ENCODE measurements at places on chromosomes 16 and 17.

DNA sequence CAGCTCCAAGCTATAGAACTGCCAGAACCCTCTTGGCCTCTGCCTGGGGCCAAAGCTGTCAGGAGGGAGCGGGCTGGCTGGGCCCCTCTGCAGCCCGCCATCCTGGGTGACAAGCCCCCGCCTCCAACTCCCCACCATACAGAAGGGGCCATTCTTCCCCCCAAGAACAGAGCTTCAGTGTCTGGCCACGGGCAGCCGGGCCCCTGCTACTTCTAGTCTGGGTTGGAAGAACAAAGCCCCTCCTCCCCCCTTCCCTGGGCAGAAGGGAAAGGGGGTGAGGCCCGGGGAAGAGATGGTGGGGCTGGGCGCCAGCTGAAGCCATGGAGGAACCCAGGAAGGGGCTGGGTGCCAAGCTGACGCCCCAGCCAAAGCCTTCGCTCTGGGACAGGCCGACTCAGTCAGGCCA, 9.0 kb downstream of the NAT9 start:
- DNase-seq, result no peak

- no peak for DNase-seq
These were observed 1.3 kb upstream of the NOL11 start for GRCh38 chr17:67716405-67716798.

DNA sequence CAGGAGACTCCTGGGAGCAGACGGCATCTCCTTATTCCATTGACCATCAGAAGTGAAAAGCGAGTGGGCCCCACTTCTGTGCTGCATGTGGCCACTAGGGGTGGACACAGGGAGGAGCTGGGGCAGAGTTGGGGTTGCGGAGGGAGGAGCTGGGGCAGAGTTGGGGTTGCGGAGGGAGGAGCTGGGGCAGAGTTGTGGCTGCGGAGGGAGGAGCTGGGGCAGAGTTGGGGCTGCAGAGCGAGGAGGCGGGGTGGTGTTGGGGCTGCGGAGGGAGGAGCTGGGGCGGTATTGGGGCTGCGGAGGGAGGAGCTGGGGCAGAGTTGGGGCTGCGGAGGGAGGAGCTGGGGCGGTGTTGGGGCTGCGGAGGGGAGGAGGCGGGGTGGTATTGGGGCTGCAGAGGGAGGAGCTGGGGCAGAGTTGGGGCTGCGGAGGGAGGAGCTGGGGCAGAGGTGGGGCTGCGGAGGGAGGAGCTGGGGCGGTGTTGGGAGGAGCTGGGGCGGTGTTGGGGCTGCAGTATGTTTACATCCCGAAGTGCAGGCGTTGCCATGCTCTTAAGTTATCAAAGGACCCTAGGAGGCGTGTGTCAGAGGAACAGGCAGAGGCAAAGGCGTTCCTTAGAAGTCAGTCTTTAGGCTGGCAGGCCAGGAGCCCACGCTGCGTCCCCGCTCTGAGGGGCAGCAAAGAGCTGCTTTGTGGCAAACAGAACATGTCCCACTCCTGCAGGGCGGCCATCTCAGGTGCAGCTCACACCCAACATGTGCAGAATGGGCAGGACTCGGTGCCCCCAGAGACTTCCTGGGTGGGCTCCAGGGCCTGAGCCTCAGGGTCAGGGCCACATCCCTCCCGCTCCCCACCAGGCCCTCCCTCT, 76.0 kb downstream of the ZNF778 start:
- no peak for DNase-seq

- DNase-seq, result no peak
These were observed 9.4 kb downstream of the GJC1 start for GRCh38 chr17:44820631-44821212.

DNA sequence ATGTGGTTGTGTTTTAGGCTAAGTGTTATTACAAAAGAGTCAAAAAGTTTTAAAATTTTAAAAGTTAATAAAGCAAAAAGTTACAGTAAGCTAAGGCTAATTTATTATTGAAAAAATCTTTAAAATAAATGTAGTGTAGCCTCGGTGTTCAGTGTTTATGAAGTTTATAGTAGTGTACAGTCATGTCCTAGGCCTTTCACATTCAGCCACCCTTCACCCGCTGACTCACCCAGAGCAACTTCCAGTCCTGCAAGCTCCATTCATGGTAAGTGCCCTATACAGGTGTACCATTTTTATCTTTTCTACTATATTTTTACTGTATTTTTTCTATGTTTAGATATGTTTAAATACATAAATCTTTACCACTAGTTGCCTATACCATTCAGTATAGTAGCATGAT, 98.5 kb upstream of the RPRML start:
- no peak for DNase-seq

Data from OCI-M1 (cell line).